ENCODE measurements at places on chromosomes 5 and 9.
A peak's percentile ranks its signal among the peaks of the same experiment; 100 is the strongest.

DNA sequence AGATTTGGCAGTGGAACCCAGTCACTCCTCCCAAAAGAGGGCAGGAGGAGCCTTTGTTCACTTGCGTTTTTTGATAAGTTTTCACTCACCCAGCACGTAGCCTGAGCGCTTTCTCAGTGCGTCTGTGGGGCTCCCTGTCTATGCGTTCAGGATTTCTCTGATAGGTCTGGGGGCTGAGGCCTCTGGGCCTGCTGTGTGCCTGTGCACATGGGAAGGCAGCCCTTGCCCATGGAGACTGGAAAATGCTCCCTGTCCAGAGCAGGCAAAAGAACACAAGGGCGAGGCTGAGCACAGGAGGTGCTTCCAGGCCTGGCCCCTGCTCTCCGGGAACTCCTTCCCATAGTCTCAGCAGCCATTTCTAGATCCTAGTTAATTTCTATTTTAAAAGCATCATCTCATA is 249.9 kb downstream of the FSTL4 start:
- DNase-seq: no peak

DNA sequence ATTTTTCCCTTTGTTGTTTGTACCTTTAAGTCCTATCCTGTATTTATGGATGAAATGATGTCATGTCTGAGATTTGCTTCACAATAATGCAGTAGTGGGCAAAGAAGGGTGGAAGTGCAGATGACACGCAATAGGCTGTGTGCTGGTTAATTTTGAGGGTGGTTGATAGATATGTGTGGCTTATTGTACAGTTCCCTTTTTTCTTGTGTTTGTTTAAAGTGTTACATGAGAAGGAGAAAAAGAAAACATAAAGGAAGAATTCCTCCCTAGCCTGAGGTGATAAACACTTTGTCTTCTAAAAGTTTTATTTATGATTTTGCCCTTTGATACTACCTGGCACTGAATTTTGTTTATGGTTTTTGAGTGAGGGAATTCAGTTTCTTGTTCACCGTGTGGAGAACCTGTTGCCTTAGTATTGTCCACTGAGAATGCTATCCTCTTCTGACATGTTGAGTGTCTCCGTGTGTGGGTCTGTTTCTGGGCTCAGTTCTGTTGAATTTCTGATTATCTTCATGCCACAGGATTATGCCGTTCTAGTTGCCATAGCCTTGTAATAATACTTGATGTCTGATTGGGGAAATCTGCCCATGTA is 52.3 kb upstream of the FAM120AOS start:
- no peak for DNase-seq

- DNase-seq: no peak
Observed at GRCh38 chr5:137581776-137582175, 82.7 kb upstream of the SPOCK1 start.

- DNase-seq: peak; percentile 65
Observed at GRCh38 chr5:120465436-120465961, 1.4 kb downstream of the PRR16 start.

GRCh38 chr5:83701886-83702285 is 18.8 kb downstream of the HAPLN1 start:
- DNase-seq: no peak

DNA sequence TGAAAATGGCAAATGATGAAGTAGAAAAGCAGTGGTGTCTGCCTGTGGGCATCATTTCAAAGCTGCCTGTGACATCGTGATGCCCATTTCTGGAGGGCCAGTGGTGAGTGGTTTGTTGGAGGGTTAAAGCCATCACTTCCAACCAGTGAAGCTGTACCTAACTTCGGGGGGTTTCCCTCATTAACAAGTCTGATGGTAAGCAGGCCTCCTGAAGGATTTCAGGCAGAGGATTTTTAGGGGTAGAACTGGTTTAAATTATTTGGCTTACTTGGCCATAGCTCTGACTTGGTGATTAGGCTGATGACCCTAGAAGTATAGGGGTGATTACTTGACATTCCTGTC is 10.7 kb downstream of the TNFAIP8 start:
- no peak for DNase-seq

- peak; percentile 10 for DNase-seq
Observed at GRCh38 chr5:124702525-124702924, 43.9 kb downstream of the ZNF608 start.

DNA sequence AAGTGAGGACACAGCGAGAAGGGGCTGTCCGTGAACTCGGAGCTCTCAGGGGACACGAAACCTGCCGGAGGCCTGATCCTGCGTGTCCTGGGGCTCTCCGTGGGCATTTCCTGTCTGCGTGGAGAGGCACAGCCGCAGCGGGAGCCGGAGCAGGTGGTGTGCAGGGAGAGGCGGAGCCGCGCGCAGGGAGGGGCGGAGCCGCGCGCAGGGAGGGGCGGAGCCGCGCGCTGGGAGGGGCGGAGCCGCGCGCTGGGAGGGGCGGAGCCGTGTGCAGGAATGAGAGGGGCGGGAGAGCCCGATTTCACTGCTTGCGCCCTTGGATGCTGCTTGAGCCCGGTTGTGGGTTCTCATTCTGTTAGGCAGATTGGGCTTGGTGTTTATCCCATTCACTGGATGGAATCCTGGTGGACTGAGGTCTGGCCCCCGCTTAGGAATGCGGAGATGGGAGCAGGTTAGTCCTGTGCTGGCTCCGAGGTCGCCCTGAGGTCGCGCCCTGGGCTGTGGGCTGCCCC is 26.7 kb downstream of the NDUFS6 start:
- no peak for DNase-seq

DNA sequence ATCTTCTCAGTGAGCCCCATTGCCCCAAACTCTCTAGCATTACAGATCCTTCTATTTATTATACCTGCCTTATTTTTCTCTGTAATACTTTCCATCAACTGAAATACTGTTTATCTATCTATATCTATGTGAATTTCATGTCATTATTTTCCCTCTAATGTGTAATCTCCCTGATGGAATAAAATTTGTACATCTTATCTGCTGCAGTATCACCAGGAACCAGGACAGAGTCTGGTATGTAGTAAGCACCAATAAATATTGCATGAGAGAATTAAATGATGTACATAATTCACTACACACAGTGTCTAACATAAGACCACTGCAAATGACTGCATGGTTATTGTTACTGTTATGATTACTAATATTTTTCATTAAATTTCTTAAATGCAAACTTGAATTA is 759.1 kb downstream of the PRELID2 start:
- DNase-seq: no peak

GRCh38 chr9:89642789-89643188 is 38.0 kb downstream of the GADD45G start:
- DNase-seq: no peak

GRCh38 chr5:168747987-168748777 is 169.0 kb upstream of the PANK3 start:
- DNase-seq: no peak

- no peak for DNase-seq
Observed at GRCh38 chr5:87645224-87645623, 232.5 kb upstream of the CCNH start.

DNA sequence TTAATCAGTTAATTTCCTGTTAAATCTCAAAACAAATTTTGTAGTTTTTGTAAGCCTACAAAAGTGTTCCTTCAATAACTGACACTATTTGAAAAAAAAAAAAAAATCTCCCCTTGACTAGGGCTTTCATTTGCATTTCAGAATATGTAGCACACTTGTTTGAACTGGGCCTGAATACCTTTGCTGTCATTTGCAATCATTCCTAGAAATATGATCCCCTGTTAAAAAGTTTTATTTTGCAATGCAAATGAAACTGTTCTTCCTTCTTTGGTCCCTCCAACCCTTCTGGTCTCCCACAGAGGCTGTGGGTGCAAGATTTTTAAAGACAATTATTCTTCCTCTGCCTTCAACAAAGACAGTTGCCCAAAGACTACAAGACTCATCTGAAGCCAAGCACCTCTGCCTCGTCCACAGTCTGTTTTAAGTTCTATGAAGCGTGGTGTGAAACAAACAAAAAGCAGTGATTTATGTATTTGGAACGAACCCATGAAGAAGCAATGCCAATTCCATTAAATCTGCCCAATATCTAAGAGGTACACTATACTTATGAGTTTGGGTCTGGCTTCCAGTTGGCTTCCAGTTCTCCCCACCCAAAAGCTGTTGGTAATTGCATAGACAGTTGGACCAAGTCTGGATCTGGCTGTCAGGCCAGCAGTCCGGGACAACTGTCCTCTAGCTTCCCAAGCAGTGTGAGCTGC is 66.1 kb downstream of the CFAP90 start:
- no peak for DNase-seq

Measured in fibroblast of skin of abdomen (primary cell).